Hepatic stellate cell (primary cell): ENCODE measurements at places on chromosomes 7 and 10.

DNA sequence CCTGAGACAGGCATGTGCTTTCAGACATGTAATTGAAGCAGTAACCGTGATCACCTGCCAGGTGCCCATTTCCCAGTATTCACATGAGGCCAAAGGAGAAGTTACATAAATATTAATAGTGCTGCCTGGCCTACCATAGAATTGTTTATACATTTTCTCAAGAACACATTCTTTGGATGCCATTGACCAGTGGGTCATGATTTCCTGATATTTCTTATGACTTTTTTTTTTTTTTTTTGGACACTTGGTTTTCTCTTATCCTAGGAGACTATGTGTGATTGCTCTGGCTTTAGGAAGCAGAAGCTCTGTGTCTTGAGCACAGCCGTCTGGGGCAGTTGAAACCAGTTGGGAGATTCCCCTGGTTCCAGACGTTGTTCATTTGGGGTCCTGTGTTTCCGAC is 143.9 kb upstream of the NPS start:
- peak; percentile 59 for DNase-seq

DNA sequence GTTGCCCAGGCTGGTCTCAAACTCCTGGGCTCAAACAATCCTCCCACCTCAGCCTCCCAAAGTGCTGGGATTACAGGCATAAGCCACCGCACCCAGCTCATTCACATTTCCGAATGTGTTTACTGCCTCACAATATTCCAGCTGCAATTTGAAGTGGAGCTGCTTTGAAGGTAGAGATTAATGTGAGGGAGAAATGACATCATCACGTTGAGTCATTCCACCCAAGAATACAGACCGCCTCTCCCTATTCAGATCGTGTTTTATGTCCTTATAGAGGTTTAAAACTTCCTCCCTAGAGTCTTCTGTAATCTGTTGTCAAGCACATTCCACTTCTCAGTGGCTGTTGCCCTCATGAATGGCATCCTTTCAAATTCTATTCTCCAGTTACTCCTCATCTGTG is 100.4 kb upstream of the PDGFA start:
- peak; percentile 72 for DNase-seq

GRCh38 chr7:117774943-117775342 is 98.3 kb downstream of the CTTNBP2 start:
- DNase-seq, result no peak

DNA sequence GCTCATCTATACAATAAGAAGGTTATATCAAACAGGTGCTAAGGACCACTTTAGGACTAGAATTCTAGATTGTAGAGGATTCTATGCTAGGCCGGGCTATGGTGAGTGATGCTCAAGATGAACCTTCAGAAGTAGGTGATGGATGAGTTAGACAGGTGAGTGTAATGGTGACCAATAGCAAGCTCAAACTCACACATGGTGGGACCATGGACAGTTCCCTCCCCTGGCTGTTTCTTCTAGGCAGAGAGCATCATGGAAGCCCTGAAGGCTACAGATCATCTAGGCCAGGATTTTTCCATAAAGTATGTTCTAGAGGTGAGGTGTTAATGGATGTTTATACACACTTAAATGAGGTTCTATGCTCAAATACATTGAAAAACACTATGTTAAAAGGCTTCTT is 162.2 kb upstream of the WDR11 start:
- no peak for DNase-seq

GRCh38 chr10:15258255-15258654 is 89.8 kb upstream of the NMT2 start:
- no peak for DNase-seq

GRCh38 chr7:70621954-70622600 is 509.9 kb upstream of the GALNT17 start:
- DNase-seq, result no peak
